ENCODE measurements at places on chromosomes 2 and 18.
A peak's percentile ranks its signal among the peaks of the same experiment; 100 is the strongest.

- no peak for ATAC-seq
Measured at GRCh38 chr2:20414806-20415205, 32.1 kb upstream of the RHOB start.

DNA sequence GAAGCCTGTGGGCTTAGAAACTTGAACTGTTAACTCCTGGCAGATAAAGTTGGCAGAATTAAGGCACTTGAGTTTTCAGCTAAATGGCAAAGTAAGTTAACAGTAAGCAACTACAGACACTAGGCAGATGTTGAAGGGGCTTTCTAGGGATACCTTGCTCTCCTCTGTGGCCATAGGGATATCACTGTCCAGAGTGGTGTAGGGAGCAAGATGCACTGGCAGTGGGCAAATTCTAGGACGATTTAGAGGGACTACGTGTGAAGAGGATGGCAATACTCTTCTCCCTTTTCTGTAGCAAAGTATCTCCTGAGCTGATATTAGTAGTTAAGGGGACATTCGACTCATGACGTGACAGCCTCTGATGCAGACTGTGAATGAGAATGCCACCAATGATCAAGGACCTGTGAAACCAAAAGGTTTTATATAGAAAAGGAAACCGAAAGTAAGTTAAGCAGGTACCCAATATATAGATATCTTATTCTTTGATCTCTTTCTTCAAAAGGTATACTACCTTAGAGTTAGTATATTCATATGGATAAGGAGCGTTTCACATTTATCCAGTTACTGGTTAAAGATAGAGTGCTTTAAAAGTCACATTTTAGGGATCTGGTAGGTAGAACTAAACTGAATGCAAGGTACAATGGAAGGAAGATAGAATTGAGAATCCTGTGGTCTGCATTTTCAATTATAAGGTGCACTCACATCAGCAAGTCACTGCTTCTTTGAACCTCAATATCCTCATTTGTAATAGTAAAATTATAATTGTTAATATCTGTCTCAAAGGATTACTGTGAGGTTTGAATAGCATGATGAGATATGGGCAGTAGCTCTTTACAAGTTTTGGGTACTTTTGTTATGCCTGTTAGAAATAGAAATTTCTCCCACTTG is 106.4 kb downstream of the KCNH7 start:
- peak; percentile 56 for ATAC-seq

GRCh38 chr2:64996871-64997307 is 7.7 kb downstream of the SLC1A4 start:
- ATAC-seq: peak; percentile 61

DNA sequence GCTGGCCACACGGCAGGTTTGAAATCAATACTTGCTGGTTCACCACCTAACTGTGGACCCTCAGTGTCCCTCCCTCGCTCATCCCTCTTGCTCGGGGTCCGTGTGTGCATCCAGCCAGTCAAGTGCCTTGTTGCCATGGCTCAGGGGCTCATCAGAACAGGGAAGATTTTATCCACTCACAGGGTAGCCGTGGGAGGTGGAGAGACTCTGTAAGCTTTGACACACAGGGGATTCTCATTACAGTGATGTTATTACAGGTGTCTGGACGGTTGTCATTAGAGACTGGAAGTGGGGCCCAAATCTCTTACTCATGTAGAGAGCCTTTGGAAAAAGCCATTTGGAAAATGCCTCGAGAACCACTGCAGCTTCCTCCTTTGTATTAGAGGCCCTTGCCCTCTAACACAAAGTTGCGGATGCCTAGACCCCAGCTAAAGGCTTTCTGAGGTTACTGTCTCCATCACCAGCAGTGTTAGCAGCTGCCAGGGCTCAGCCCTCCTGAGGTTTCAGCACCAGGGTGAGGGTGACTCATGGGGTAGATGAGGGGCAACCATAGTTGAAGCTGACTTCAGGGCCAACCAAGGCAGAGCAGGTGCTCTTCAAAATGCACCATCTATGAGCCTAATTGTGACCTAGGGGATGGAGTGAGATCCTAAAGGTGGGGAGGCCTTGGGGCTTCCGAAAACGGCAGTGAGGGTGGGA is 195.6 kb downstream of the CLIP4 start:
- ATAC-seq: no peak

DNA sequence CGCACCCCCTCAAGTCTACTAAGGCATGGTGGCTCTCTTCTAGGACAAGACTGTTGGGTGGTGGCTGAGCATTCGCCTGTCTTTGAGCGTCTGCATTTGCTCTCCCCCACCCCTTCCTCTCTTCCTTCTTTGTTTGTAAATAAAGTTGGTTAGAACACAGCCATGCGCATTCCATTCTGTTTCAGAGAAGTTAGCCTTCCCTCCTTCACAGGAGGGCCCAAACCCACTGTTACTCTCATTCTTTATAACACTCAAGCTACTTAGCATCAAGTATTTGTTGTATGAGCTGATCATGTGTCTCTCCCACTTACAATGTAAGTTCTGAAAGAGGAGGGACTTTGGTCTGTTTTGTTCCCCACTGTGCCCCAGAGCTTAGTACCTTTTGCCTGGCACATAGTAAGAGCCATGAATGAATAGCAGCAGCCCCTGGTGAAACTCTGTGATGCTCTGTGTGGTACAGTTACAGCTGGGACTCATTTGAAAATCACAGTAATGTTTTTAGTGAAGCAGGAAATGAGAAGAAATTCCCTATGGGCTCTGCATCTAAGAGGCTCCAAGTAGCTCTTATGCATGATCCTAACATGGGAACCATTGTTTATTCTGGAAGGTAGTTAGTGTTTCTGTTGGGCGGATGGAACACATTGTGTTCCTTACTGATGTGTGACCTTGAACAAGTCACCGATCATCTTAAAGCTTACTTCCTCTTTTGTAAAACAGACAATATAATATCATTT is 7.7 kb downstream of the MGAT5 start:
- ATAC-seq: no peak

- no peak for ATAC-seq
Measured at GRCh38 chr18:78742218-78742745, 237.3 kb upstream of the SALL3 start.

GRCh38 chr2:86281066-86281700 is 56.2 kb downstream of the REEP1 start:
- no peak for ATAC-seq

- no peak for ATAC-seq
Measured at GRCh38 chr2:56508662-56509061, 324.9 kb downstream of the CCDC85A start.

GRCh38 chr2:223601932-223602666 is at the start of gene SCG2:
Gene SCG2, minus strand, starts transcription at chr2:223602361. Its CDS starts 3,079 bp downstream, at chr2:223599282.
- ATAC-seq: peak; percentile 96

GRCh38 chr2:98155291-98155690 is 68.3 kb downstream of the VWA3B start:
- ATAC-seq: no peak

- ATAC-seq: peak; percentile 56
Measured at GRCh38 chr18:28961669-28962228, 784.8 kb upstream of the CDH2 start.

DNA sequence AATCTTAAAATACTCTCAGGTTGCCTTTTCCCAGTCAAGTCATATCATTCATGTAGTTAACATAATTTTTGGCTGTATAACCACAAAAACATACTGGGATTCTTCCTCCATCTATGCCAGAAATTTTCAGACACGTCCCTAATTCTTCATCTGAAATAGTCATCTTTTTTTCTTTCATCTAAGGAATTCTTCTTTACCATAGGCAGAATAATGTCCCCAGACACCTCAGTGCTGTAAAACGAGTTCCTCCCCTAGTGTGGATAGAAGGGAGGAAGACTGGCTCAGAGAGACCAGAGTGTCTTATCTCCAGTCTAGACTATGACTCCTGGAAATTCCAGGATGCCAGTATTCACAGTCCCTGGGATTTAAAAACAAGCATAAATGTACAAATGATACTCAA is 127.8 kb downstream of the MREG start:
- no peak for ATAC-seq

DNA sequence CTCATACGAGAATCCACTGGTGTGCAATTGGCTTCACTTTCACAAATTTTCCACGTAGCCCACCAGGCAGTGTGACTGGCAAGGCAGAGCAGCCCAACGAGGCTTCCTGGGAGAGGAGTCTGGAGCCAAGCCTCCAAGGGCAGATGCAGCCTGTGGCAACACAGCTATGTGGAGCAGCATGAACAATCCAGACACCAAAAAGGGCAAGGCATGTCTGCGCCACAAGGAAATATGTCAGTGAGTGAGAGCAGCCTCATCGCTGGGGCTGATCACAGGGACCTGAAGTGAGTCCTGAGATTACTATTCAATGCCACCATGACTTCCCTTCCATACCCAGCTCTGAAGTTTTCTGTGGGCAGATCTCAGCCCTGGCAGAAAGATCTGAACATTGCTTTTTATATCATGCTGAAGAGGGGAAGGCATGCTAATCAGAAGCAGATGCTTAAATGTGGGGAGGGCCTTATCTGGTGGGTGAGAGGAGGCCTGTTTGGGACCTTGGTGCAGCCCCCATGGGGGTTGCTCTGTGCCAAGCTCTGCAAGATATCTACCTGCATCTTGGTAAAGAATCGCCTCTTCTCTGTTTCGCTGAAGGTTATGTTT is 40.0 kb upstream of the PUM2 start:
- ATAC-seq: peak; percentile 75

DNA sequence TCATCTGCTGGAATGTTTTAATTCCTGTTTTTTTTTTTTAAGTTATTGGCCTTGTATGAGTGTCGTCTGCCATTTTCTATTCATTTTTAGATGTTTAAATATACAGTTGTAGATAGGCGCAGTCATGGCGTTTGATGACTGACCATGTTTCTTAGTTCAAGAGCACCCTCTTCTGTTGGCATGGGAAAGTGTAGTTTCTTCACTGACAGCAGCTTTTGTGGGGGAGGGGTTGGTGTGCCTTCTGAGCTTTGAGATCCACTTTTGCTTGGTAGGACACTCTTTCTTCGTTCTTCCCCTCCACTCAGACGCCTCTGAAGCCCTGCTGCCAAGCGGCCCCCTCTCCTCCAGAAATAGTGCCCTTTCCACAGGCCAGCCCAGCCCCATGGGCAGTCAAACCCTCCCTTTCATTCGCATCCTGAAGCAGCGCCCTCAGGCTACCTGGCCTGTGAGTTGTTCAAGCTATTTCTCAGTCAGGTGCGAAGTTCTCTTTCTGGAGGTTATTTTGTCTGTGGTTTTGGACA is 492.0 kb downstream of the TNS1 start:
- peak; percentile 97 for ATAC-seq

GRCh38 chr2:108612153-108612513 is 77.9 kb downstream of the LIMS1 start:
- ATAC-seq: no peak

- no peak for ATAC-seq
Measured at GRCh38 chr2:63738019-63738418, 103.7 kb upstream of the UGP2 start.

DNA sequence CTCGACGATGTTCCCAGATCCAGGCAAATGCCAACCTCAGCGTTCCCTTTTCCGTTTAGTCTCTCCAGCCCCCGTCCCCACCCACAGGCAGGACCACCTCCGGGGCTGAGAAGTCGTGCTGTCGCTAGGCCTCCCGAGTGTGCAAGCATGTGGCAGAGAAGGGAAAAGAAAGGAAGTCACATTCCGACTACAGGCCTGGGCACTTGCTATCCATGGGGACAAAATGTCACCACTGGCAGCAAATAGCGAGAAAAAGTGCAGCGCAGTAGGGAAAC is 420 bp downstream of the PIGN start:
- ATAC-seq: peak; percentile 18

GRCh38 chr2:5076599-5076998 is 615.6 kb upstream of the SOX11 start:
- no peak for ATAC-seq

- no peak for ATAC-seq
Measured at GRCh38 chr2:135563793-135564192, 32.5 kb downstream of the R3HDM1 start.

DNA sequence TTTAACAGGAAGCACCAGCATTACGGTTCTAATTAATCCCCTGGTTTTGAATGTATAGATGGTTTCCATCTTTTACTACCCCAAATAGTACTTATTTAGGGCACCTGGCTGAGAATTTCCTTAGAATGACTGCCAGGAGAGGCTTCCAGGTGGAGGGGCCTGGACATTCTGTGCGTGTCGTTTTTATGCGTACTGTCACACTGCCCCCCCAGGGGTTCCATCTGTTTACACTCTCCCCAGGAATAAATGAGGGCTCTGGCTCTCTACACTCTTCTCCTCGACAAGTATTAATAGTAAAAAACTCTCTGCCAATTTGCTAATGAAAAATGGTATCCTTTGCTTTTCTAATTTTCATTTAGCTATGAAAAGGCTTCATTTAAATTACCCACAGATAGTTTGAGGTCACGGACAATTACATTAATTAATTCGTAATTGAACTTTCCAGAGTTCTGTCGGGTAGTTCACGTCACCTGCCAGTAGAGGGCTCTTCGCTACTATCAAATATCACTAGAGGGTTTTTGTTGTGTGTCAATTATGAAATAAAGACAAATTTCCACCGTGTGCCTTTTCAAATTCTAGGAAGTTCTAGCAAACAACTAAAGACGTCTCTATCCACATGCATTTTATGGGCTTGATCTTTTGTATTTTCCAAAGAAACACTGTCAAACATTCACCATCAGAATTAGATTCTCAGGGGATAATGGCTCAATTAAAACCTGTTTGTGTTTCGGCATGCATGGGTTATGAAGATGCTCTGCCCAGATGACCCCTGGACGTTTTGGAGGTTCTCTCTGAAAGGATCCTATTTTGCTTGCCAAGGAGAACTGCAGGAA is 88.8 kb upstream of the ASB18 start:
- ATAC-seq: peak; percentile 66

DNA sequence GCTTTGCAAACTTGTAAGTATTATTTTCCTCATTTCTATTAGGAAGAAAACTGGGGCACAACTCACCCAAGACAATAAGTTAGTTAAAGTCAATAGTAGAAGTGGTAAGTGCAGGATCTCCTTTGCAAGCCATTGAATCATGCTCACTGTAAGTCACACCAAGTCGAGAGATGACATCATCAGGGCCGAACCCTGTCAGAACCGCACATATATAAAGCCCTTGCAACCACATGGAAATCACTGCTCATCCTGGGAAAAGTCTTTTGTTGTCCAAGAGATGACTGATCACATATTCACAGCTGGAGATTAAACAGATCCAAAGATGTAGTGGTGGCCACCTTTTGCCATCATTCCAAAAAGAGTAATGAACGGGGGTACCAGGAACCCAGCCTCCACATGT is 484.8 kb upstream of the ID2 start:
- no peak for ATAC-seq

- ATAC-seq: no peak
Measured at GRCh38 chr18:9067823-9068222, 34.7 kb upstream of the NDUFV2 start.

Data from SK-N-SH treated with all-trans-retinoic acid at 6 μM for 48 hours (cell line).